ENCODE measurements at places on chromosomes 5 and 9. TPM values are rescaled to one million over a fixed set of nuclear protein-coding genes. Genes with fewer than 3 reads are reported as not detected.

The FABP6 gene
- not detected for total RNA-seq

The FAT2 gene
- 0.58 TPM for total RNA-seq

The ADAMTS19 gene
- total RNA-seq = 0.75 TPM

The CDK5RAP2 gene
- 41.9 TPM for total RNA-seq

The SLC34A3 gene
- total RNA-seq = not detected

The PIP5KL1 gene
- total RNA-seq = 4.2 TPM

The CMYA5 gene
- total RNA-seq = 2.9 TPM

The GOLGA1 gene
- 12.5 TPM for total RNA-seq

The ADAMTS12 gene
- 4.1 TPM for total RNA-seq

The LRRC14B gene
- total RNA-seq = not detected

The PHF24 gene
- total RNA-seq = 0.58 TPM

The FREM1 gene
- 0.75 TPM for total RNA-seq

The PRUNE2 gene
- total RNA-seq = 0.41 TPM

The EIF4E1B gene
- not detected for total RNA-seq

The SLC6A7 gene
- total RNA-seq = not detected

The ALDH1A1 gene
- 1.6 TPM for total RNA-seq

GRCh38 chr9:37026931-37027581 is 7.0 kb downstream of the PAX5 start:
- DNase-seq = no peak

- no peak for DNase-seq
These were observed 71.5 kb downstream of the ELAVL2 start for GRCh38 chr9:23754551-23754950.

- no peak for DNase-seq
These were observed 23.7 kb upstream of the STARD4 start for GRCh38 chr5:111535879-111536549.

DNA sequence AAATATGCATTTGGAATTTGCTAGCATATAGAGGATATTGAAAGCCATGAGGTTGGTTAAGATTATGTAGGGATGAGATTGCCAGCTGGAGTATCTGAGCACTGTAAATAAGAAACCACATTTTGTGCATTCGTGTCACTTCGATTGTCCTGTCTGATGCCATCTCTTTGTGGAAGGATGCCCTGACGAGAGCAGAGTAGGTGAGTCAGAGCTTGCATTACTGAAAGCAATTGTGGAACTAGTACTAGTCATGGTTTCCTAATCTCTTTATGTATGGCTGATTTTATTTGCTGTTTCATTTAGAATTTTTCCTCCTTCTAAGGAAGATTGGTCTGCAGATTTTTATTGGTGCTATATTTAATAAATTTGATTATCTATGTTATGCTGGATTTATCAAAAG is 14.5 kb upstream of the TAS2R1 start:
- DNase-seq = no peak

DNA sequence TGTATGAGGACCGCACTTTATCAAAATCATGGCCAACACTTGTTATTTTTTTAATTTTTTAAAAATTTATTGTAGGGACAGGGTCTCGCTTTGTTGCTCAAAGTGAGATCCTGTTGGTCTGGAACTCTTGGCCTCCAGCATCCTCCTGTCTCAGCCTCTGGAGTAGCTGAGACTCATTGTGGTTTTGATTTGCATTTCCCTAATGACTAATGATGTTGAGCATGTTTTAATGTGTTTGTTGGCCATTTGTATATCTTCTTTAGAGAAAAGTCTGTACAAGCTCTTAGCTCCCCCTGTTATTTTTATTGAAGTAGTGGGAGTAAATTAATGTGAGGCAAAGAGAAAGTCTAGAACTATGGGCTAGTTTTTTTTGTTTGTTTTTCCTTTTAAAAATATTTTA is 1.6 kb upstream of the RPS6 start:
- DNase-seq = no peak

DNA sequence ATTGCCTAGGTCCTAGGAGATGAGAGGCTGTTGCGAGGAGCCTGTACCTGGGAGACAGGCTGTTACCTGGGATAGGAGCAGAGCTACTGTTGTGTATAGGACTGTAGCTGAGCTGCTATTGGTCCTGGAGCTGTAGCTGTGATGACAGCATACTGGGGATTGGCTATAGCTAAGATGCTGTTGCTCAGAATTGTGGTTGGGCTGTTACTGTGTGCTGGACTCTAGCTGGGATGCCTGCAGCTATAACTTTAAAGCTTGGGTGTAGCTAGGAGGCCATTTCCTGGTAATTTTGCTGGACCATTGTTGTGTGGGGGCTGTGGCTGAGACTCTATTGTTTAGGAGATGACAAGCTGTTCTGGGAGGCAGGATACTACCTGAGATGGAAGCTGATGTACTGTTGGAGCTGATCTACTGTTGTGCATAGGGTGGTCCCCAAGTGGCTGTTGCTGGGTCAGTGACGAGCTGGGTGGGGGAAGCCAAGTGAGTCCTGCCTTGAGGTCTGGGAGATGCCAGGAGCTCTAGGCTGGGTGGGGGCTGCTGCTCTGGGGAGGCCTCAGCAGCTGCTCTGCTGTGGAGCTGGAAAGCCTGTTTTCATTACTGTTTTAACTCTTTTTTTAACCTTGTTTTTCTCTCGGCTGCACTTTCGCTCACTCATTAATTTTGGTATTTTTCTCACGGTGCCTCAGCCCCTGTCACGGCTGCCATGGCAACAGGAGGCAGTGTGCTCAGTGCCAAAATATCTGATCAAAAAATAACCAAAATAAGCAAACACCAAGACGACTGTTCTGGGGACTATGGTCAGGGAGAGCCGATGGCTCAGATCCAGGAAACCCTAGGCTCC is 3.0 kb upstream of the PCDH1 start:
- no peak for DNase-seq

DNA sequence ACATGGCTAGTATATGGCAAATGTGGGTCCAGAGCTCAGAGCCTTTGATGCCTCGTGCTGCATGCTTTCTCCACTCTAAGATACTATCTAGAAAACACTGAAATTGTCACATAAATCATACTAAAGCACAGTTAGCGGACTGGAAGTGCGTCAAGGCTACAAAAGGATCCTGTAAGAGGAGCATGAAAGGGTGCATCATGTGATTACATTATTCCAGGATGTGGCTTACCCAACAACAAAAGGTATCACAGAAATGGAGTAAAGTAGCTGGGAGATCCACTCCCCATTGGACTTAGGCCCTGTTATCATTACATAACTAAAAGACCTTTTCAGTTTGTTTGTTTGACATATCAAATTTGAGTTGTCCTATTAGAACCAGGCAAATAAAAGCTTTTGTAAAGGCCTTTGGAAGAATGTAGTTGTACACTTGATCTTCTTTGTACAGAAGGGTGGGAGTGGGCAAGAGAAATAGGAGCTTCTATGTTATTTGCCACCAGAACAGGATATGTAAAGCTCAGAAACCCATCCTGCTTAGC is 6.9 kb downstream of the SLC31A1 start:
- DNase-seq = no peak

- DNase-seq = no peak
These were observed 12.6 kb downstream of the AUH start for GRCh38 chr9:91349115-91349555.

GRCh38 chr9:116792271-116792670 is 105.2 kb downstream of the TRIM32 start:
- no peak for DNase-seq

- DNase-seq = peak; percentile 56
These were observed 56.7 kb downstream of the VAV2 start for GRCh38 chr9:133935328-133936005.

DNA sequence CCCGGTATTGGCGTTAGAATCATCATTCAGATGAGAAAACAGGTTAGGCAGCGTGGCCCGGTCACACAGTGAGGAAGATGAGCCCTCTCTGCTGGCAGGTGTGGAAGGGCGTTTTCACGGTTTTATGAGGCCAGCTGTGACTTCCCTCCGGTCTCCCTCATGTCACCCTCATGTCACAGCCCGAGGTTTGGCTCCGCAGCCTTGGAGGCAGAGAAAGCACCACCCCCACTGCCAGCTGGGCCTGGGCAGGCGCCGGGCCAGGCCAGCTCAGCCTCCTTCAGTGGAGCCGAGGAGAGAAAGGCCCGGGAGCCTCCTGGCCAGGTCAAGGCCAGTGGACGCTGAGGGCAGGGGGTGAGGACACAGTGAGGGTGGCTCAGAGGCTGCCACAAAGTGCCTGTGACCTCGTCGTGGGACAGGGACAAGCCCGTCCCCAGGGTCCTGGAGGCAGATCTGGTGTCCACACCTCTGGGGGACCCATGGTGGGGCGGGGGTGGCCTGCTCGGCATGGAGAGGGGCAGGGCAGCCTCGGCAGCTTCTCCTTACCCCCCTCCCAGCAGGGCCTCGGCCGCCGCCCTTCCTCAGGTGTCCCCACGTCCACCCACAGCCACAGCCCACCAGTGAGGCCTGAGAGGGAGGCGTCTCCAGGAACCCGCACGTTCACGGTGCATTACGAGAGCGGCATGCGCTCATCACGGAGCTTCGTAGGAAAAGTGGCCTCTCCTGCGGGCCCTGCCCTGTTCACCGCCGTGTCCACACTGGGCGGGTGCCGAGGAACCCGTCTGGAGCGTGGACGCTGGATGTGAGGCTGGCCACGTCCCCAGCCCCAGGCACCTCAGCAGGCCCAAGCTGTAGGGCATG is 32.2 kb downstream of the EXD3 start:
- DNase-seq = no peak

GRCh38 chr9:125146247-125146646 is 2.9 kb upstream of the SCAI start:
- DNase-seq = no peak

DNA sequence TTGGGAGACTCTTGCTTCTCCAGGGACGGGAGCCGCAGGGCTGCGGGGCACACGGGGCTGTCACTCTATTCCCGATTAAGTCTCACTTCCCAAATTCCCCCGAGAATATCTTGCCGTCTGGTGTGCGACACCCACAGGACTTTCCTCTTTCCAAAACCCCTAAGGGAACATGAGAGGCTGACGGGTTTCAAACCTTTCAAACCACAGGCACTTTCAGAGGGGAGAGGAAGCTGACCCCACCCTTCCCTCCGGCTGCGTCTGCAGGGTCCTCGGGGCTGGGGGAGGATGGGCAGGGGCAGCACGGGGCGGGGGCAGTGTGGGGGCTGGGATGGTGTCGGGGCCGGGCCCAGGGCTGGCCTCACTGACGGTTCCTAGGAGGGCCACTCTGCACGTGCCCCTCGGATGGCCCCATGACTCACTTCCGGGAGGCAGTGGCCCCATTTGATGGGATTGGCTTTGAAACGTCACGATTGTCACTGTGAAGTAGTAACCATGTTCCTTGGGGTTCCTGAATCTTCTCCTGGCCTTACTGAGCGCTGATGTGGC is 38.2 kb downstream of the SLC9A3 start:
- DNase-seq = no peak

DNA sequence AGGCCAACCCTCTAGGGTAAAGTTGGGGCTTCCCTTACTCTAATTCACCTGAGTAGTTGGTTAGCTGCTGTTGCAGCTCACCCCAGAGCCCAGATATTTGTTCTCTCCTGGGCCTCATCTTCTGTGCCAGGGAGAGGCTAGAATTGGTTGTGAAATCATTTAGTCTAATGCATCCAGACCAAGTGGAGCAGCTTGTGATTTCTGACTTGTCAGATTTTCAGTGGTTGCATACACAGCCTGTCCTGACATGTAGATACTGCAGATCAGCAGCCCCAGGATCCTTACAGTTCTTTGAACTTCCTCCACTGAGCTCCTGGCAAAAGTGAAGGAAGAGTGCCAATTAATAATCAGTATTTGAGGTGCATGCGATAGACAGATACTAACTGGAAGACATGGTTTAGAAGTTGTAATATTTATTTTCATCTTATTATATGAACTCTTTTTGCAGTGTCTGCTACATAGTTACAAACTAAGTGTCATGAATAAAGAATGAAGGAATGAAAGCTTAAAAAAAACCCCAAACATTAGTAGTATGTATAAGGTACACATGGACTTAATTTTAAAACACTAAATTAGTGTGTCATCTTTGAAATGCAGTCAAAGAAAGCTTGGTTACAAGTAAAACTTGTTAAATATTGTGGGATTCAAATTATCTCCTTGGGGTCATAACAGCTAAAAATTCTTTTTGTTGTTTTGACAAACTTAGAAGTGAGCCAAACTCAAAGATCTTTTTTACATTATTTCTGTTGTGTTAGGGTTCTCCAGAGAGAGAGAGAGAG is 128.5 kb downstream of the VPS13A start:
- DNase-seq = no peak

- DNase-seq = no peak
These were observed 54.4 kb downstream of the CCDC192 start for GRCh38 chr5:127757576-127757975.

- no peak for DNase-seq
These were observed 14.6 kb downstream of the TEX53 start for GRCh38 chr9:114643001-114643400.

GRCh38 chr5:167050568-167051401 is 1240.7 kb upstream of the WWC1 start:
- no peak for DNase-seq

GRCh38 chr5:146781157-146781556 is 97.4 kb downstream of the PPP2R2B start:
- DNase-seq = no peak

DNA sequence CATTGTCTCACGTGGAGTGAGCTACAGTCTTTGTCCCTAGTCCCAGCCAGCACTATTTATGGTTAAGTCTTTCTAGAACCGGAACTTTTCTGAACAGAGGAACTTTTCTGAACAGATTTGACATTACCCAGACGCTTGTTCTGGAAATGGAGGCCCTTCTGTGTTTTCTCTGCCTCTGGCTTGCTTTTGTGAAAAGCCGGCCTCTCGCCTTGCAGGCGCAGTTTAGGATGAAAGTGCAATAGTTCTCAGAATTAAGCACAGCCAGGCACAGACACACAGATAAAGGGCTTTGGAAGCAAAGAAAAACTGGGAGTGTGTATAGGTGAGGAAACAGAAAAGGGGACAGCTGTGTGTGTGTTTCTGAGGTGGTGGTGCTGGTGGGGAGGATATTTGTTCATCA is 5.9 kb downstream of the GDNF start:
- DNase-seq = no peak

GRCh38 chr5:65073250-65073661 is 304.5 kb downstream of the CWC27 start:
- no peak for DNase-seq

GRCh38 chr9:82081496-82081895 is 92.9 kb downstream of the SPATA31D1 start:
- DNase-seq = no peak
